NCI-H526 treated with DMSO at 0.1 percent for 48 hours (cell line): ENCODE measurements at places on chromosomes 6 and 20.

GRCh38 chr20:57066126-57066900 is 200.1 kb downstream of the BMP7 start:
- DNase-seq = no peak

DNA sequence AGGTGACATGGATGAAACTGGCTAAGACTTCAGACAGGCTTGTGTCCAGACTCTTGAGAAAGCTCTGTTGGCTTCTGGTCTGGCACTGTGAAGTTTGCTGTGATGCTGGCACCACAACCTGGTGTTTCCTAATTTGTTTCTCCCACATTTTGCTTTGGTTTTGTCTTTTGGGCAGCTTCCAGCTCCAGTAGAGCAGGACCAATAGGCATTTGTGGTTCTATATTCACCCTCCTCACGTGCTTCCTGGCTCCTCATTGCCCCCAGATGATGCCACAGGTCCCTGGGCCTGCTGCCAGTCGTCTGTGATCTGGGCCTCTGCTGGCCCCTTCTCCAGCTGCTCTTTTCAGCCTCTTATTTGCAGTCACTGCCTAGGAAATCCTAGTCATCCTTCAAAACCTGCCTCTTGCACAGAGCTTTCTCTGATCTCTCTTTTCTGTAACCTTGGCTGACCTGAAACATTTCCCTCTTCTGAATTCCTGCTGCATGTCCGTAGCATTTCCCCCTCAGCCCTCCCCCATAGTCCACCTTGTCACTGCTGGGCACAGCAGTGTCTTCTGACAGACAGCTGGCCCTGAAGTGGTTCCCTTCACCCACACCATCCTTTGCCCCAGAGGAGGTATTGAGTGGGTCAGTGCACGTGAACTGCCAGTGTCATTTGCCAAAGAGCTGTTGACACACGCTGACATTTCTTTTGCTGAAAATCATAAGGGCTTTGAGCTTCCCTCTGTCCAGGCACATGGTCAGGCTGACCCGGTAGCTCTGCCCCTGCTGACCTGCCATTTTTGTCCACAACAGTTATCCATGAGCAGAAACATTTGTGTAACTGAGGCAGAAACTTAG is 63.0 kb downstream of the PTPN1 start:
- no peak for DNase-seq

- DNase-seq = no peak
Observed at GRCh38 chr6:5989141-5989723, 17.5 kb downstream of the NRN1 start.

GRCh38 chr20:59667131-59667530 is 62.8 kb downstream of the PHACTR3 start:
- no peak for DNase-seq

GRCh38 chr6:70375882-70376281 is 37.4 kb upstream of the FAM135A start:
- no peak for DNase-seq

GRCh38 chr6:63213325-63213724 is 2.1 kb downstream of the FKBP1C start:
- no peak for DNase-seq

GRCh38 chr20:41587523-41587922 is 30.7 kb downstream of the CHD6 start:
- DNase-seq = no peak

GRCh38 chr6:64679416-64679815 is 1027.6 kb downstream of the EYS start:
- DNase-seq = no peak
